Mucosa of descending colon (tissue), 3 donors: ENCODE measurements at places on chromosomes 3 and 15. TPM values are rescaled to one million over a fixed set of nuclear protein-coding genes. Genes with fewer than 3 reads are reported as not detected.

Gene CCDC54
- total RNA-seq = not detected

Gene HHATL
- total RNA-seq = 0.70 TPM

Gene CCR8
- total RNA-seq = not detected

Gene IL16
- 8.4 TPM for total RNA-seq

Gene KBTBD13
- not detected for total RNA-seq

Gene NOX5
- 0.17 TPM for total RNA-seq

Gene TM4SF4
- not detected for total RNA-seq

Gene ZNF660
- 0.67 TPM for total RNA-seq

Gene CYP11A1
- 0.60 TPM for total RNA-seq

Gene CHRD
- total RNA-seq = 1.1 TPM

Gene TNNC1
- total RNA-seq = 0.60 TPM

Gene DAPK2
- total RNA-seq = 32.0 TPM

Gene MASP1
- 9.7 TPM for total RNA-seq

Gene SCN5A
- total RNA-seq = 1.3 TPM

Gene GABRG3
- 0.03 TPM for total RNA-seq

Gene GRAMD2A
- 0.98 TPM for total RNA-seq

Gene SNRPN
- 17.6 TPM for total RNA-seq

Gene VEPH1
- total RNA-seq = 4.8 TPM

Gene GALNT15
- 47.0 TPM for total RNA-seq

Gene SERPINI2
- not detected for total RNA-seq

Gene CLSTN2
- total RNA-seq = 2.5 TPM

Gene FANCD2OS
- total RNA-seq = not detected

Gene CPEB1
- total RNA-seq = 11.8 TPM

Gene FEM1B
- 65.3 TPM for total RNA-seq

Gene CERS3
- not detected for total RNA-seq

Gene MUC13
- 445 TPM for total RNA-seq

Gene GABRB3
- 0.52 TPM for total RNA-seq

Gene CHRNA7
- total RNA-seq = 12.2 TPM

Gene BCL6
- total RNA-seq = 23.8 TPM

Gene PPP2R3A
- 16.4 TPM for total RNA-seq

Gene GDPGP1
- total RNA-seq = 25.5 TPM

Gene SLC7A14
- 0.29 TPM for total RNA-seq

Gene ECE2
- 0.19 TPM for total RNA-seq
